ENCODE measurements at places on chromosomes 2 and 18. TPM values are rescaled to one million over a fixed set of nuclear protein-coding genes. Genes with fewer than 3 reads are reported as not detected.

The PMS1 gene
- polyA plus RNA-seq, result 9.1 TPM

The GKN2 gene
- not detected for polyA plus RNA-seq

The CELF4 gene
- polyA plus RNA-seq, result not detected

- no peak for DNase-seq
Measured at GRCh38 chr18:55446996-55447671, 140.9 kb downstream of the TCF4 start.

DNA sequence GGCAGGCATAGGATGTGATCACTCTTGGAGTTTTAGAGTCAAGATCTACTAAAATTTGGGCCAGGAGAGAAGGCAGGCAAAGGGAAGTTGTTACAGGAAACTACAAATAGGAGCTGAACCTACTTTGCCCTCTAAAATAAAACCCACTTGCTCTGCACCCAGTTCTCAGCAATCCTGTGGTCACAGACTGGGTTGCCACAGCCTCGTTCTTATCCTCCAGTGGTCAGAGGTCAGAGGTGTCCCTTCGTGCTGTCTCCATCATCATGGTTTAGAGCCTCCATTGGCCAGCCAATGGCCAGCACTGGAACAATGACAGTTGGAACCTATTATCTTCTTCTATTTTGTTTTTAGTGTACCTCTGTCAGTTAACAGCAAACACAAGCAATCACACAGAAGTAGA, 90.7 kb upstream of the TNP1 start:
- DNase-seq, result no peak

DNA sequence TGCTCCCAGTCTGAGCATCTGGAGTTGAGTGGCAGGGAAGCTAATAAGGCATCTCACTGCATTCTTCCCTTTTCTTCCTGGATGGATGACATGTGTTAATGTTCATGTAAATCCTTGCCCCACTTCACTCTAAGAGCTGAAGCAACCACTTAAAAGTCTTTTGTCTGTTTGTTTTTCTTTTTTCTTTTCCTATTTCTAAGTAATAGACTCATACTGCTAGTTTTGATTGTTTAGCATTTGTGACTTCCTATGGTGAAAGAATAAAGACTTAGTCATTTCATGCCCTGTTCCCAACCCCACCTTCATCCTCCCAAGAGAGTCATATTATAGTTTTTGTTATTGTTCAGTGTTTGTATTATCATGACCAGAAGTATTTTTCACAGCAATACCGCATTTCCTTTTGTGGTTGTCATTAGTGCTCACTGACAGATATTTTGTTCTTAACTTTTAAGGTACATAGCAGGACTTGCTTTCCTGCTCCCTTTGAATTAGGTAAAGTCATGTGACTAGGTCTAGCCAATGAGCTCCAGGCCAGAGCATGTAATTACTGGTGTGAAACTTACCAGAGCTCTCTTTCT, 18.1 kb upstream of the SPP2 start:
- peak; percentile 82 for DNase-seq

- no peak for DNase-seq
Measured at GRCh38 chr2:134379293-134379692, 125.4 kb downstream of the MGAT5 start.

DNA sequence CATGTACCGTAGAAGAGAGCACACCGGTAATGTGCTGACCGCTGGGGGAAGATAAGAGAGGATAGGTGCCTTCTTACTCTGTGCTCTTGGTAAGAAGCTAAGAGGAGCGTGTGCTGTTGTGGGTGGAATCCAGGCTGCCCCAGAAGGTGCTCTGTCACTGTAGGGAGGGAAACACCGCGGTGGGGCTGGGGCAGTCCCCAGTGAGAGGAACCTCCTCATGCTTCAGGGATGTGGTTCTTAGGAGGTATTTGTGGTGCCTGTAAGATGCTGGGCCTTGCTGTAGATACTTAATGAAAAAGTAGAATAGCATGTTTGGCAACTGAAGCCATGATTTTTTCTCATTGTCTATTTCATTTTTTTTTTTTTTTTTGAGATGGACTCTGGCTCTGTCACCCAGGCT, 1.1 kb downstream of the COLEC11 start:
- DNase-seq, result no peak

DNA sequence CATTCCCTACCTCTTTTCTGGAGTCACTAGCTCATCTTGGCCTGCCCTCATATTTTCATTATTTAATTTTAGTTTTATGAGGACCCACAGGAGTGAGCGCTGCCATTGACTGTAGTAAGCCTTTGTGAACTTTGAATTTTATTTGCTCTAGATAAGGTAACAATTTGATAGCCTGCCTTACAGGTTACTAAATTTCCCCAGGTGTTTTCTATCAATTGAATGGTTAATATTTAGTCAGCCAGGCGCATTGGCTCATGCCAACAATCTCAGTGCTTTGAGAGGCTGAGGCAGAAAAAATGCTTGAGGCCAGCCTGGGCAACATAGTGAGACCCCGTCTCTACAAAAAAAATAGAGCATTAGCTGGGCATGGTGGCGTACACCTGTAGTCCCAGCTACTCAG, 50.2 kb downstream of the DAW1 start:
- no peak for DNase-seq

- no peak for DNase-seq
Measured at GRCh38 chr2:236749346-236749745, 179.7 kb downstream of the ACKR3 start.

GRCh38 chr2:161708350-161708975, 84.2 kb downstream of the SLC4A10 start:
- DNase-seq, result peak; percentile 9

DNA sequence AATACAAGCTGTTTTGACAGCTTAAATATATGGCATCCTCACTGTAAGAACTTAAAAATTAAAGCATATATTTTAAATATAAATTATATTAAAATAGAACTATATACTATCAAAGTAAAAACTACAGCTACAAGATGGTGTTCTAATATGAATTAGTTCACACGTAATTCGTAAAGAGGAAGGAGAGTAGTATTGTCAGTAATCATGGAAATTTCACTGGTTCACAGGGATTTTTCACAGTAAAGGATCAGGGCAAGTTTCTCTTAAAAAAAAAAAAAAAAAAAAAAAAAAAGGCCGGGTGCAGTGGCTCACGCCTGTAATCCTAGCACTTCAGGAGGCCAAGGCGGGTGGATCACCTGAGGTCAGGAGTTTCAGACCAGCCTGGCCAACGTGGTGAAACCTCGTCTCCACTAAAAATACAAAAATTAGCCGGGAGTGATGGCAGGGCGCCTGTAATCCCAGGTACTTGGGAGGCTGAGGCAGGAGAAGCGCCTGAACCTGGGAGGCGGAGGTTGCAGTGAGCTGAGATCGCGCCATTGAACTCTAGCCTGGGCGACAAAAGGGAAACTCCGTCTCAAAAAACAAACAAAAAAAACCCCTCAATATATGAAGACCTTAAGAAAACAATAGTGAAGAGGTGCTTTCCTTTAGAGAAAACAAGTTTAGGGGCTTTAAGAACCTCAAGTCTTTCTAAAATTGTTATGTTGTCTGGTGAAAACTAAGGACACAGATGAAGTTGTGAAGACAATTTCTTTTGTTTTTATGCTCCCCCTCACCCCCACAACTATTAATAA, 32.5 kb downstream of the PNO1 start:
- DNase-seq, result no peak

GRCh38 chr2:74371421-74371820, 8.7 kb downstream of the DCTN1 start:
- DNase-seq, result no peak

GRCh38 chr2:45256173-45256866, 247.1 kb upstream of the SIX2 start:
- DNase-seq, result no peak

DNA sequence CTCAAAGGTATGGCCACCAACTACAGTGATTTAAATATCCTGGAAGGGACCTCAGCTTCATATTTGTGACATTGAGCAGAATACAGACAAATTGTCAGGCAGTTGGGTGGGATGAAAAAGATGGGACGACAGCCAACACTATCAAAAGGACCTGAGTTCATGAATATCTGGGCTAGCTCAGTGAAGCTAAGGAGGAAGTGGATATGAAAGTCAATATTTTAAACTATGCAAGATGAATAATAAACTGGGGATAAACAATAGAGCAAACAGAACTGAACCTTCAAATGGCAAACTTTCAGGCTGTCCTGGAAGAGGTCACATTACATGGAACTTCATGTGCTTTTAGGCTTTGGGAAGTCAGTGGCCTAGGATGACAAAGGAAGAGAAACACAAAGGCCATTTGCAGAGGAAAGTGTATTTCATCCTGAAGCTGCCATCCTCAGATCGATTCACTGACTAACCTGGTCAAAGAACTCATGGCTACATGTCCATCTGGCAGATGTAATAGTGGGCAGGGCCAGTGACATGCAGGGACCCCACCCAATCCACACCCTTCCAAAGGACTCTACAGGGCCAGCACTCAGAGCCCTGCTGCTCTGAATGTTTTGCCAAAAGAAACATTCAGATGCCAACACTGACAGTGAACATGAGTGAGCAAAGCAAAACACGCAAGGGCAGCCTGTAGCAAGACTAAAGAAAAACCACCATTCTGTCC, 175.7 kb downstream of the ETAA1 start:
- DNase-seq, result no peak

DNA sequence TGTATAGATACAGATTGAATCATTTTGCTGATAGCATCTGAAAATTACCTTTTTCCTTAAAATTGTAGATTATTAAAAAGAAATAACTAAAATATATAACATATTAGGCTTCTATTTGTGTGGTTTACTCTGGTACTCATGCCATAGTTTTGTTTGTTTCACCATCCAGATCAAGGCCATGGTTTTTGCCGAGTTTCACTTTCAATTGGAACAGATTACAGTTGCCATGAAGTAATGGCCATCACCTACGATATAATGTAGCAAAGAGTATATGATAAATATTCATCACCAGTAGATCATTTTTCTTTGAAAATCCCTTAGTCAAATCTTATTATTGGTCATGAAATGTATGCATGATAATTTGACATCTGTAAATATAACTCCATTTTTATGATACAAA, 11.9 kb upstream of the DNAH7 start:
- DNase-seq, result no peak
